Activated T-helper 1 cell treated with anti-CD3 and anti-CD28 coated beads, Interleukin-2, amount 50 U/mL, for 16 hours (primary cell): ENCODE measurements at places on chromosomes 2 and 18.

- no peak for DNase-seq
Observed at GRCh38 chr2:37291680-37292079, 33.0 kb downstream of the PRKD3 start.

GRCh38 chr2:215527736-215528135, 91.9 kb upstream of the FN1 start:
- no peak for DNase-seq

GRCh38 chr2:126859631-126860030, 39.1 kb upstream of the TEX51 start:
- DNase-seq: no peak

DNA sequence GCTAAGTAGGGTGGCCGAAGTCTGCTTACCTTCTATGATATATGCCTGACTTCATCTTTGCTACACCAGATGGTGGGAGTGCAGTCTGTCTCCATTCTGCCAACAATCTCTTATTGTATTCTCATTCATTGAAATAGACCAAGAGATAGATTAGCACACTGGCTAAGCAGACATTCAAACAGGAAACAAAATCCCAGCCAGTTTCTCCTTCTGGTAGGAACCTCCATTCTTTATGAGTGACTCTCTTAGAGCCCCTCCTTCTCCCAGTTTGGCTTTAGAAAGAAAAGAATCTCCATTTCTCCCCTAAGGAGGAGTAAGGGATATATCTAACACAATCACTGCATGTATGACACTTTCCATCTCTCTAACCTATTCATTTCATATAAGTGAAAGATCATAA, 118.9 kb upstream of the COL5A2 start:
- DNase-seq: no peak

- no peak for DNase-seq
Observed at GRCh38 chr2:222433332-222434173, 9.2 kb downstream of the SGPP2 start.

DNA sequence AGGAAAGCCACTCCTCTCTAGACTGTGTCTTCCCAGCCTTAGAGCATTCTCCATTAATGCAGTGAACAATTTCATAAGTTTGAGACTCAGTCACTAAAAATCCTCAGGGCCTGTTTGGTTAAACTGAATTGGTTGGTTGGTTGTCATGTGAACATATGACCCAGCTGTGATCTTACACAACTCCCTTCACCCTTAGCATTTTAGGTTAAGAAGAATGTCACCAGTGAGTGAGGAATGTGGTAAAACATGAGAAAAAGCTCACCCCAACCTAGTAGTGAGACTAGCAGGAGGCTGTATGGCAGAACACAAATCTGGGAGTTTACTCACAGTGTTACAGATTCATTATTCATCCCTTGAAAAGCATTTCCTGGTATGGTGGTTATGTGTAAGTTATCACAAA, 32.4 kb downstream of the LHCGR start:
- no peak for DNase-seq

- no peak for DNase-seq
Observed at GRCh38 chr2:101930019-101930418, 61.7 kb upstream of the IL1R2 start.

- no peak for DNase-seq
Observed at GRCh38 chr2:218421027-218421426, 2.1 kb downstream of the VIL1 start.

DNA sequence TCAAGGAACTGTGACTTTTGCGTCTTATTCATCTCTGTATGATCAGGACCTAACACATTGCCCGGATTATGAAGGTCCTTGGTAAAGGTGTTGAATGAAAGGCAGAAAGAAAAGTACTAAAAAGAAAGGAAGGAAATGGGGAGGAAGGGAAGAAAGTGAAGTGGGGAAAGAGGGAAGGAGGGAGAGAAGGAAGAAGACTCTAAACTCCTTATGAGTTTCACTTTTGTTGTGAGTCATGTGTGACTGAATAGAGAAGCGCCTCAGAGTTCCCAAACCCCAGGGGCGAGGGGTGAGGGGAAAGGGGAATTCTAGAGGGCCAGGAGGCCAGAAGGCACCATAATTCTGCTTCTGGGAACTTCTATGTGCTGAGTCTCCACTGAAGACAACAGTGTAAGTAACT, 30.9 kb upstream of the OSBPL6 start:
- no peak for DNase-seq

GRCh38 chr2:217402761-217403383, 543.0 kb upstream of the TNP1 start:
- DNase-seq: no peak

GRCh38 chr2:69375494-69376353, 11.3 kb downstream of the GFPT1 start:
- DNase-seq: no peak

DNA sequence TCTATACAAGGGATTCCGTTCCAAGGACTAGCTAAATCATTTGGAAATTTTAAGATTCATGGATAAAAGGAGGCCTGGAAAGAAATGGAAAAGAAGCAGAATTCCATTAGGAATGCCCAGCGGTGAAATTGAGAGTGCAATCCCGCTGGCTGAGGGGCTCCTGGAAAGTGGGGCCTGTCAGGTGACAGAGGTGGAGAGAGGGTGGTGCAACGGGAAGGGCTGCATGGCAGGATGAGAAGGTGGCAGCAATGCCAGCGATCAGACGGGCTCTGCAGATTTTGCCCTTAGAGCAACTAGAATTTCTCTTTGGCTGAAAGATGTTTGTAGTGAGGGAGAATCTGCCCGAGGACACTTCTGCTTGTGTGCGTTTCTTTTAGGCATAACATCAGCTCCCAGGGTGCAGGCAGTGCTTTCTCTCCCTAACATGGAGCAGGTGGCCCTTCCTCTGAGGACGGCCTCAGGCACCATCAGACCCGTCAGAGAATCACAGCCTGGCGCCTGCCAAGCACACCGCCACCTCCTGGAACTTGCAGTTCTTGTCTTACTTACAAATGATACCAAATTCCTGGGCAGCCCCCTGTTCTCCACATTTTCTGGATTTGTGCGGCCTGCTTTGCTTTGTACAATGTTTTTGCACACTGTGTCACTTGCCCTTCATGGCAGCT, 261.6 kb downstream of the NDUFA10 start:
- no peak for DNase-seq

GRCh38 chr2:197254776-197255530, 55.6 kb downstream of the ANKRD44 start:
- DNase-seq: no peak

GRCh38 chr2:196801674-196802261, 2.3 kb upstream of the GTF3C3 start:
- no peak for DNase-seq

- no peak for DNase-seq
Observed at GRCh38 chr2:171587567-171587966, 65.3 kb downstream of the CYBRD1 start.

DNA sequence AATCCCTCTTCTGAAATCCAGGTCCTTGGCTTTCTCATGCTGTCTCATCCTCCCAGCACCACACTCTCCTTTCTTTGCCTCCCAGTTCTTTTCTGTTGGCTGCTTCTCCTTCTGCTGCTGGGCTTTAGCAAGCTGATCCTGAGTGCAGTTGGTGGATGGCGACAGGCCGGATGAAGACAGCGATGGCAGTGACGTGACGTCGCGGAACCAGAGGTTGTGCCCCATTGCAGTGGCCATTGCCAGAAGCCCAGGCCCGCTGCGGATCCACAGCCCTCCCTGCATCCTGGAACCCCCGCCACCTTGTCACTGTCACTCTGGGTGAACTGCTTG, 75.2 kb downstream of the EIPR1 start:
- DNase-seq: no peak

GRCh38 chr18:49628881-49629795, 67.3 kb downstream of the LIPG start:
- no peak for DNase-seq

DNA sequence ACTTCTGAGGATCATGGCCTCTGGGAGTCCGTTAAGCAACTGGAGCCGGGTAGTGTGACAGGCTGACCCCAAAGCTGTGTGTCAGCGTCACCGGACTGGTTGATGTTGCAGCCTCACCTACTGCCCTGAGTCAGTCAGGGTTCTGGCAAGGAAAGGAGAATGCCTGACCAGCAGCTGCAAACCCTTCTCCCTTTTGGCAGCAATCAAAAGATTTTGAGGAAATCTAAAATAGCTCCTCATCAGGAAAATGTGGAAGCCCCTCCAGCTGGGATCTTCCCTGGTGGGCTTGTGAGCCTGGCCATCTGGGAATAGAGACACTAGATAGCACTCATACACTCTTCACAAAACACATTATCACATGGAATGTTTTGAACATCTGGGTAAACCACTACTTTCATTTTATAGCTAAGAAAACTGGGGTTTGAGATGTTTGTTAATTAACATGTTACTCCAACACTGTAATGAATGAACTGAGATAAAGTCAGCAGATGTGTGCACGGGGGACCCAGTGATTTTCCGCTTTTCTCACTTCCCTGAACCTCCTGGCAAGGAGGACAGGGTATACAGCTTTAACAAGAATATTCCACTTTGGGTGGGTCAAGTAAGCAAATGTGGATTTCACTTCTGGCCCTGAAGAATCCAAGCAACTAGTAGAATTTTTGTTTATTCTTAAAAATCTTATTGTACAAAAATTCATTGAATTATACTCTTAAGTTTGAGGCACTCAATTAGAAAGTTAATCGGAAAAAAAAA, 24.7 kb downstream of the CLUL1 start:
- DNase-seq: no peak

DNA sequence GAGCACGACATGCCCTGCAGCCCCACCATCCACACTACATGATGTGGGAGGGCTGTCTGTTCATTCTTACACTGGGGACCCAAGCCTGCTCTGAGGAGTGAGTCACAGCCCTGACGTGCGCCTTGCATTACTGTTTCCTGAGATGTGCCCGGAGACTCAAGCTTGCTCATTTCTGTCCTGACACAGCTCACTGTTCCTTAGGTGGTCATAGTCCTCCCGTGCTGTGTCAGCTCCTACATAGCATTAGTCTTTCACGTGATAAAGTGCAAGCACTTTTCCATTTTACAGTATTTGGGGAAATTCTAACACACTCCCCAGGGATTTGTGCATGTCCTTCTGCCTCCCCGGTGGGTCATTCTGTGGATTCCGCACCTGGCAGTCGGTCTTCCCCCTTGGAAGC, 46.2 kb upstream of the TRIM43B start:
- DNase-seq: no peak

GRCh38 chr2:137192366-137193310, 427.3 kb downstream of the THSD7B start:
- DNase-seq: no peak
